CD4-positive, alpha-beta T cell treated with Interleukin-6 at 100 ng/mL for 8 hours (primary cell): ENCODE measurements at places on chromosomes 7 and 10.

- DNase-seq, result no peak
These were observed 61.2 kb downstream of the OAT start for GRCh38 chr10:124357561-124357885.

DNA sequence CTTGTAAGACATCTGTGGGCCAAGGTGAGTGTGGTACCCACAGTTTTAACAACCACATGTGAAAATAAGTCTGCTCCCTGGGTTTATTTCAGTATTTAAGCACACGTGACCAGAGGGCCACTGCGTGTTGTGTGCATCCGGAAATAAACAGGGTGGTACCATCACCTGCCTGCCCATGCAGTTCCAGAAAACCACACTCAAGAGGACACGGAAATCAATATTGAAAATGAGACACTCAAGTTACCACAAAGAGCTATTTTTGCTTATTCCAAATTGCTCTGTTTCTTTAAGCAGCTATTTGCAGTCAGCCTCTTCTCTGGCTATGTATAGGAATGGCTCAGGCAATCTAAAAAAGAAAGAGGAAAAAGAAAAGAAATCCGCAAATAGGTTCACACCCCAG, 71.8 kb upstream of the LOXL4 start:
- no peak for DNase-seq

GRCh38 chr7:12490107-12490688, 80.3 kb upstream of the SCIN start:
- peak; percentile 5 for DNase-seq

- no peak for DNase-seq
These were observed 70.1 kb downstream of the ELFN1 start for GRCh38 chr7:1740214-1740613.

DNA sequence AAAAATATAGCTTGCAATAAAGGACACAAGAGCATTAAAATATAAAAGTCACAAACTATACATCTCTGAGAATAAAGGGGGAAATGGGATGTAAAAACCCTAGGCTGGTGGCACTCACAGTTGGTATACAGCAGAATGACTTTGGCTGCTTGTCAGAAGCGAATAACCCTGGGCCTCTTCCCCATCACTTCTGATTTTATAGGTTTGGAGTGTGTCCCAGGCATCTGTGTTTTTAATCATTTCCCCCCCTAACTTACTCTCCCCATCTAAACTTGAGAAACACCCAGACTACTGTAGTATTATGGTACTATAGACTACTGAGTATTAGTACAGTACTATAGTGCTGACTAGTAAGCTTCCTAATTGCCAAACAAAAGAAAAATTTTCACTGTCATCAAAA, 1.8 kb upstream of the RPA3 start:
- no peak for DNase-seq

DNA sequence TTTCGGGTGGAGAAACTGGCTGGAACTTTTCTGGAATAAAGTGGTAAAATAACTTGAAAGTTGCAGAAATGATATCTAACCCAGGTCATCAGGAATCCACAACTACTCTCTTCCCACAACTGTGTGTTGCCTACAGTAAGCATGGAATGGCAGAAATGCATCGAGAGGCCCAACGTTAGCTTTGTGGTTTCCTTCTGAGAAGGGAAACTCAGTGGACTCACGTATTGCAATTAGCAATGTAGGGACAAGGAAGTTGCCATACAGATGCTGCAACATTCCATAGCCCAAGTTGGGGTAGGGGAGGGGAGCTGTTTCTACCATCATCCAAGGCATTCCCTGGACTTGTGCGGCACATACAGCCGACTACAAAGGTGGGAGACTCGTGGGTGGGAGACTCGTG, 1.9 kb downstream of the PON1 start:
- DNase-seq, result no peak

- DNase-seq, result no peak
These were observed 103.1 kb downstream of the BMS1 start for GRCh38 chr10:42885491-42886270.

GRCh38 chr10:103614306-103615158, 121.0 kb downstream of the NEURL1 start:
- DNase-seq, result no peak

- DNase-seq, result no peak
These were observed 41.1 kb downstream of the AP5Z1 start for GRCh38 chr7:4816419-4817080.

DNA sequence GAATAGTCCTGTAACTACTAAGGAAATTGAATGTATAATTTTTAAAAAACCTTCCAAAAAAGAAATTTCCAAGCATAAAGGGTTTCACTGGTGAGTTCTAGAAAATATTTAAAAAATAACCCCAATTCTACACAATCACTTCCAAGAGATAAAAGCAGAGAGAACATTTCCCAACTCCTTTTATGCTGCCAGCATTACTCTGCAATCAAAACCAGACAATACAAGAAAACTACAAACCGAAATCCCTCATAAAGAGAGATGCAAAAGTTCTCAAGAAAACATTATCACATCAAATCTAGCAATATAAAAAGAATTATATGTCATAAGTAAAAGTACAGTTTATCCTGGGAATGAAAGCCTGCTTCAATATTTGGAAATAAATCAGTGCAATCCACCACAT, 84.8 kb downstream of the OAT start:
- no peak for DNase-seq

GRCh38 chr10:97596101-97597082, 6.9 kb downstream of the C10orf62 start:
- no peak for DNase-seq

DNA sequence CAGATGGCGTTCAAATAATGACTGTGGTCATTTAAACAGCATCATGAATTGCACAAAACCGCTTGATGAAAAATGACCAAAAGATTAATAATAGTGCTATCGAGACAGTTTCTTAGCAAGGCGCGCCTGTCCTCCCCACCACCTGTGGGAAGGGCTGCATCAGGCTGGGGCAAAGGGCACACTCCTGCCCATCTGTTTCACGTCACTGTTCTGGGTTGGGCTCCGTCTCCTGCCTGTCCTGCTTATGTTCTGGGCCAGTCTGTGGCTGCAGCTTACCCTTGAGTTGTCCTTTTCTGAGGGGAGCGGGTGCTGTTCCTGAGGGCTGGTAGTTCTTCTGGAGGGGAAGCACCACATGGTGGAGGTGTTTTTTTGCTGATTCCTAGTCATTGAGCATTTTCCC, 13.3 kb downstream of the RBM17 start:
- no peak for DNase-seq

DNA sequence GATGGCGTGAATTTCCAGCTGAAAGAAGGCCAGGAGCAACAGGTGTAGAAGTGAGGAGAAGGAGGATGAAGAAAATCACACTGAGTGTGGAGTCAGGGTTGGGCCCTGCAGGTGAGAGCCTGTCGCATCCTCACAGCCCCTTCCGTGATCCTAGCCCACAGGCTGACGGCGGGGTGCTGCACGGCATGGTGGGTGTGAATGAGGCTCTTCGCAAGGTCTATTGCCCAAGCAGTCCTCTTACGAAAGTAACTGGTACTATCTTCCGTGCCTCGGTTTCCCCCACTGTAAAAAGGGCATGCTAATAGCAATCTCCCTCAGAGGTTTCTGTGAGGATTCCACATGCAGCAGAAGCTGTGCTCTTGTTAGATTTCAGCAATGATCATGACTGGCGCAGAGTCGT, 129.9 kb upstream of the TNS3 start:
- DNase-seq, result no peak

GRCh38 chr10:44186150-44186549, 198.7 kb downstream of the CXCL12 start:
- DNase-seq, result no peak

DNA sequence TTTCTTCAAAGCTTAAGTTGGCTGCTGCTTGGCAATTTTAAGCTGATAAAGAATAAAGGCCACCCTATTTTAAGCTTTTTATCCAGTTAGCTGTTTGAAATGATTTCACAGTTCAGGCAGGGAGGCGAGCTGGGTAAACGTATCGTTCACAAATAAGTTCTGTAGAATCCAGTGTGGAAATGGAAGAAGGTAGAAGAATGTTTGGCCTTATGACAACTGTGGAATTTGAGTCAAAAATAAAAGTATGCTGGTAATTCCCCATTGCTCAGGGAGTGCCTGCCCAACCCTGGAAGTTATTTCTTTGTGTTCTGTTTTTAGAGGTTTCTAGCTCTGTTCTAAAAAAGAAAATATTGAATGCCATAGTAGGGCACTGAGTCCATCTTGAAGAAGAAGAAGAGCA, 113.1 kb downstream of the ARL4A start:
- no peak for DNase-seq

DNA sequence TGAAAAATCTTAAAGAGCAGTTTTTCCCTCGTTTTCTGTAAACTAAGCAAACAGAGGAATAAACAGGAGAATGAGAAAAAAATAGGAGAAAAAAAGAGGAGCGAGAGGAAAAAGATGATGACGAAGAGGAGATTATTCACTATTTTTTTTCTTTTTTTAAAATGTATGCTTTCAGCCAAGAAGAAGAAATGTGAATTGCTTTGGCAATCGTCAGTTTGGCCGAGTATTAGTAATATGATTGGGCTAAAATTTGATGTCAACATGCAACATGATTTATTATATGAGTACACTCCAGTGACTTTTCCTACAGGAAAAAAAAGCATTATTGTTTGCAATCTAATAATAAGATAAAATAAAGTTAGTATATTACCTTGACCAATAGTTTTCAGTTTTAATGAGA, 26.3 kb downstream of the VWDE start:
- no peak for DNase-seq

- no peak for DNase-seq
These were observed 100.6 kb upstream of the RNF32 start for GRCh38 chr7:156539999-156540398.

GRCh38 chr7:10205696-10206095, 768.0 kb upstream of the PHF14 start:
- no peak for DNase-seq

- DNase-seq, result no peak
These were observed 3.4 kb downstream of the ADRA2A start for GRCh38 chr10:111080224-111080623.

- no peak for DNase-seq
These were observed 85.8 kb downstream of the AGMO start for GRCh38 chr7:15475808-15476530.

GRCh38 chr10:131961777-131962662, 19.7 kb downstream of the BNIP3 start:
- DNase-seq, result no peak

DNA sequence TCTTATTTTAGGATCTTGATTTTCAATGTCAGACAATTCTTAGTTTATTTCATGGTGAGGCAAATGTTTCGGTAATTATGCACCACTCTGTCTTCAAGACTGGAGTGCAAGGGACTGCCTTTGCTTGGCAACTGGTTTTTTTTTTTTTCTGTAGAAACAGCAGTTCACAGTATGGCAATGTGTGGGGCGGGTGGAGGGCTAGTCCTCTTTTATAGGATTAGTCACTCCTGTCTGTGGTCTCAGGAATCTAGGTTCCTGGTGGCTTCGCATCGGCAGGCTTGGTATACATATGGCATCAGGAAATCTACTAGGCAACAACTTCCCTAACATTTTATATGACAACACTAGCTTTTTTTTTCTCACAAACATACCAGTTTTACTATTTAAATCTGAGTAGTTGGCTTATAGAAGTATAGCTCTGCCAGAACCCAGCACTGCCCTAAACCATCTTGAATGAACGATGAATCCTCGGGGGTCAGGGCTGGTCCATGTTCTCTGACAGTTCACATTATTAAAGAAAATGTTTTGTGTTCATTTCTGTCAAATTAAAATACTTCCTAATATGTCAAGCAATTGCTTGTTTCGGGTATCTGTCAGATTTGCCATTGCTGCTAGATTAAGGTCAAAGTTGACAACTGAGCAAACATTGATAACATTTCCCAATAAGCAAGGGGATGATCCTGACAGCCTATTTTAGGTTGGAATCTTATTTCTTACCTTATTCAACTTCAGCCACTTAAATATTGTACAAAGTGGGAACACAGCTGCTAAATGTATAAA, 289.7 kb upstream of the VSTM2A start:
- no peak for DNase-seq

- no peak for DNase-seq
These were observed 4.8 kb upstream of the MTPAP start for GRCh38 chr10:30353851-30354250.

GRCh38 chr7:122965306-122965705, 30.2 kb downstream of the TAS2R16 start:
- DNase-seq, result no peak

DNA sequence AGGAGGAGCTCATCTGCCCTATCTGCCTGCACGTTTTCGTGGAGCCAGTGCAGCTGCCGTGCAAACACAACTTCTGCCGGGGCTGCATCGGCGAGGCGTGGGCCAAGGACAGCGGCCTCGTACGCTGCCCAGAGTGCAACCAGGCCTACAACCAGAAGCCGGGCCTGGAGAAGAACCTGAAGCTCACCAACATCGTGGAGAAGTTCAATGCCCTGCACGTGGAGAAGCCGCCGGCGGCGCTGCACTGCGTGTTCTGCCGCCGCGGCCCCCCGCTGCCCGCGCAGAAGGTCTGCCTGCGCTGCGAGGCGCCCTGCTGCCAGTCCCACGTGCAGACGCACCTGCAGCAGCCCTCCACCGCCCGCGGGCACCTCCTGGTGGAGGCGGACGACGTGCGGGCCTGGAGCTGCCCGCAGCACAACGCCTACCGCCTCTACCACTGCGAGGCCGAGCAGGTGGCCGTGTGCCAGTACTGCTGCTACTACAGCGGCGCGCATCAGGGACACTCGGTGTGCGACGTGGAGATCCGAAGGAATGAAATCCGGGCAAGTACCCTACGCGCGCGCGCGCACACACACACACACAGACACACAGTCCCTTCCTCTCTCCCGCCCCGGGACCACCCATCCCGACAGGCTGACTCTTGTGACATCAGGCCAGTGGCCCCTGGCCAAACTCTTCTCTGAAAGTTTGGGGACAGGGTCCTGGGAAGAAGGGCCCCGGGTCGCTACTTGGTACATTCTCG, 538 bp downstream of the TRIM8 start:
- peak; percentile 81 for DNase-seq

DNA sequence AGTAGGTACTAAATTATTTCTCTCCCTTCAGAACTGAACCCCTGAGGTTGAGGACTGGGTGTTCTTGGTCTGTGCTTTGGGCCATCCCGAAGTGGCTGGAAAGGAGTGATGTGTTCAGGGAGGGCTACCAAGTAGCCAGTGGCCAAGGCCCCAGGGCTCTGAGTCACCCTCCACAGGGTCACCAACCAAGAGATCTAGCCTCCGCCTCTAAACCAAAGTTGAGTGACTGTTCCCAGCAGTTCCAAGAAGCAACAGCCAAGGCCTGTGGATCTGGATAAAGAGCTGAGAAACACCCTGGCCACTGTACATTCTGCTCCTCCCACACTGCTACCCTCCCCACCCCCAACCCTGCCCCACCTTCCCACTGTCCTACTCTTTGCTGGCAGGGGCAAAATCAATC, 35.5 kb upstream of the KCNMA1 start:
- DNase-seq, result no peak

DNA sequence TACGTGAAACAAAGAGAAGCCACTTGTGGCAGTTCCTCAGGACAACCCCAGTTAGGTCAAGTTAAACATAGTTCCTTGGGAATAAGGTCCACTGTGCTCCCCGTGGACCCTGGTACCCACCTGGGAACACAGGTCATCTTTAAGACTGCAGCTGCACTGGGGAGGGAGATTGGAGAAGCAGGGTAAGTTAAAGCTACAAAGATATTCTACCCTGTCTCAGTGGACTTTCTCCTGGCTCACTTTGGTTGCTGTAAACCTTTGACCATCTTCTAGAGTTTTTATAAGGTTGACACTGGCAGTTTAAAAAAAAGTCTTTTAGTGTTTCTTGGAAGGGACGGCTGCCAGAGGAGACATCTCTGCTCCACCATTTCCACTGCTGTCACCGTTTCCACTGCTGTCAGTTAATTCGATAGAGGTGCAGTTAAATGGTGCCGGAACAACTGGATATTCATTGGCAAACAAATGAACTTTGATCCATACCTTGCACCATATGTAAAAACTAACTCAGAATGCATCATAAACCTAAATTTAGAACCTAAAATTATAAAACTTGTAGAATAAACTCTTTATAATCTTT, 42.5 kb downstream of the LMTK2 start:
- DNase-seq, result no peak
